ENCODE measurements at places on chromosomes 11 and 22.
A peak's percentile ranks its signal among the peaks of the same experiment; 100 is the strongest.

GRCh38 chr11:73400293-73400692 is 24.1 kb downstream of the RELT start:
- no peak for DNase-seq

- no peak for DNase-seq
These were observed 22.5 kb downstream of the P4HA3 start for GRCh38 chr11:74288911-74289310.

GRCh38 chr11:70095541-70096252 is 17.6 kb downstream of the ANO1 start:
- no peak for DNase-seq

DNA sequence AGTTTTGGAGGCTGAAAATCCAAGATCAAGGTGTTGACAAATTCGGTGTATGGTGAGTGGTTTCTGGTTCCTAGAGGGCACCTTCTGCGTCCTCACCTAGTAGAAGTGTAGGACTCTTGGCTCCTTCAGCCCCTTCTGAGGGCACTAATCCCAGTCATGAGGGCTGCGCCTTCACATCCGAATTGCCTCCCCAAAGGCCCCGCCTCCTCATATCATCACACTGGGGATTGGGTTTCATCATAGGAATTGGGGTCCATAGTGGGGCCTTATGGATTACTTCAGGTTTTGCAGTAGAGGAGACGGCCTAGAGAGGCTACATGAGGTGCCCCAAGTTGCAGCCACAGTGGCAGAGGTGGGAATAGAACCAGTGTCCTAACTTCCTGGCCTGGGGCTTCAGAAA is 87.1 kb downstream of the CEP164 start:
- DNase-seq: no peak

GRCh38 chr11:33860926-33861325 is 30.9 kb downstream of the LMO2 start:
- DNase-seq: no peak

DNA sequence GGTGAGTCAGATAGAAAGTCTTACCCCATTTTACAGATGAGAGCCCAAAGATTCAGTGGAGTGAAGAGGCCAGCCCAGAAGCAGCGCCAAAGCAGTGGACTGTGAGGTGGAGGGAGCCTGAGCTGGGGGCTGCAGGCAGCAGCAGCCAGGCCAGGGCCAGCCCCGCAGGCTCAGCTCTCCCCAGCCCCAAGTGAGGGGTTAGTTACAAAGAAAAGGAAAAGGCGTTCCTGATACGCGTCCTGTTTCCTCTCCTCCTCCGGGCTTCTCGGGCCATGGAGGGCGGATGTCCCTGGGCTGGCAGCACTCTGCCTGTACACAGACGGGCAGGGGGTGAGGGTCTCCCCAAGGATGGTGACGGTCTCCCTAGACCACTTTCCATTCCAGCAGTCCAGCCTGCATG is 44.9 kb downstream of the ARRB1 start:
- DNase-seq: no peak

- no peak for DNase-seq
These were observed 26.8 kb downstream of the CLMP start for GRCh38 chr11:123168241-123168640.

DNA sequence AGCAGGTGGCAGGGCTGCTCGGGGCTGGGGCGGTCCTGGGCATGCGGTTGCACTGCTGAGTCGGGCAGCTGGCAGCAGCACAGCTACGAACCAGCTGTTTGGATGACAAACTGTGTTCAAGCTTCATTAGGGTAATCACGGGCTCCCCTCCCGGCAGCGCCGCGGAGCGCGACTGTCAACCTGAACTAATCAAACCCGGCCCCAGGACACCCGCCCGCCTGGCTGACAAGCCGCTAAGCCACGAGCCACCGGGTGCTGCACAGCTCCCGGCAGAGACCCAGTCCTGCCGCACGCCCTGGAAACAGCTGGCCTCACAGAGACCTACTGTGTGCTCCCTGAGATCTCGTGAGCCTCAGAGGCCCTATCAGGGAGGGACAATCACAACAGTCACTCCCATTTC is 60.6 kb upstream of the TCF20 start:
- no peak for DNase-seq

GRCh38 chr11:119734788-119735187 is 5.8 kb upstream of the NECTIN1 start:
- no peak for DNase-seq

GRCh38 chr11:91513734-91514133 is 710.9 kb upstream of the FAT3 start:
- DNase-seq: no peak

- DNase-seq: no peak
These were observed 42.0 kb downstream of the ALG9 start for GRCh38 chr11:111829185-111829968.

GRCh38 chr11:126280595-126280994 is 2.3 kb upstream of the TIRAP start:
- no peak for DNase-seq

DNA sequence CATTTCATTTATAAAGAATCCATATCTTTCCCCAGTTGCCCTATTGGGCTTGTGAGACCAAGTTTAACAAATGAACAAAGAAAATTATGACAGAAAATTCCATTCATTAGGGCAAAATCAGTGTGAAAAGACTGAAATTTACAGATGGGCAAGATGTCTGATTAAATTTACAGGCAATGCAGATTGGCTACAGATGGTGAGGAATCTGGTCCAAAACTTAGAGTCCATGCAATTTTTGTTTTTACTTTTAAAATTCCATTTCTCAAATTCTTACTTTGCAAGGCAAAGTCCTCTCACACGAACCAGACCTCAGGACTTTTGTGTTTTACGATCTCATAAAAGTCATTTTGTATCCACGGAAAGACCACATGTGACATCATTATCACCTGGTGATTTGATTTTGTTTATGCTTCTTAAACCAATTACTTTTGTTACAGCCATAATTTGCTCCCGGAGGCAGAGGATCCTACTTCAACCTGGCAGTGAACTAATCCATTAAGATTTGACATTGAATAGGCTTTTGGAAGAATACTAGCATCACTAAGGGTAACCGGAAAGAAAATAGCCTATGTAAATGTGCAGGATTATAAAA is 843.7 kb upstream of the CHORDC1 start:
- no peak for DNase-seq

DNA sequence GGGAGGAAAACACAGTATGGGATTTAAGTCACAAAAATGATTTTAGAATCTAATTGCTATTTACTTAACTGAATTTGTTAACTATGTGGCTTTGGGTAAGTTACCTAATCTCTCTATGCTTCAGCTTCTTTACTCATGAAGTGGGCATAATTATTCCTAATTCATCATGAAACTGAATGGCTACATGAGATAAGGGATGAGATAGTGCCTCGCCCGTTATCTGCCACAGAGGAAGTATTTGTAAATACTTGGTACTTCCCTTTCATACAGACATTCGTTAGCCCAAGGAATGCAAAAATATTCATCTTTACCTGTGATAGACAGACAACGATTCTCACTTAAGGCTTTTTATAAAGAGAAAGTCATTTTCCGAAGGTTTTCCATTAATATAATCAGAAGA is 221.2 kb upstream of the BLID start:
- DNase-seq: no peak

- no peak for DNase-seq
These were observed 74.5 kb upstream of the CSNK2A3 start for GRCh38 chr11:11427542-11427941.

GRCh38 chr22:30038219-30038618 is 42.0 kb upstream of the HORMAD2 start:
- DNase-seq: no peak

DNA sequence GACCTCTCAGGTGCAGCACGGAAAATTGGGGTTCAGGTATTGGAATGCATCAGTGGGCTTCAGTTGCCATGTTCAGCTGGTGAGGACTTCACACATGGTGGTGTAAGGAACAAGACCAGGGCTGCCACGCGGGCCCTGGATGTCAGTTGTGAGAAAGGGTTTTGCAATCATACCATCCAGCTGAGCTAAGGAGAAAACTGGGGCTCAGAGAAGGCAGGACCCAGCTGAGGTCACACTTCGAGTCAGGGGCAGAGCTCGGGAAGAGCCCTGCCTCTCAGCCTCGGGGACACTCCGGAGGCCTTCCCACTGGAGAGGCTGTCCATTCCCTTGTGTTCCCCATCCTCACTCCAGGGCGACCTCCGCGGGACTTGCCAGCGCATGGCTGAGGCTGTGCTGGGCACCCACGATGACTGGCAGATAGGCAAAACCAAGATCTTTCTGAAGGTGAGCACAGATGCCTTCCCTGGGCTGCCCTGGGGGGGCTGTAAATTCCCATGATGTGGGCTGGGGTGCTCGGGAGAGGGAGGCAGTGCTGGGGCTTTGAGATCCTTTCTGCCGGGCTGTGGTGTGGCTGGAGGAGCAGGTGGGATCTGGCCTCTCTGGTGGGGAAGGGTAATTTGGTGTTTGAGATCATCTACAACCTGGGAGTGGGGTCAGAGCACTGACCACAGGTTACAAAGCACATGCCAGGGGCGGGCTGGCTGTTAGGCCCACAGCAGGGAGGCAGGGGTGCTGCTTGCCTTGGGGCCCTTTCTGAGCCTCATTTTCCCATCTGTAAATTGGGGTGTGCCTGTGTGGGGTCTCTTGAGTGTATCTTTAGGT is 47.2 kb downstream of the MYO7A start:
- DNase-seq: no peak

- DNase-seq: no peak
These were observed 527.5 kb downstream of the NTM start for GRCh38 chr11:131897956-131898355.

GRCh38 chr11:117908109-117908895 is 20.9 kb downstream of the TMPRSS13 start:
- no peak for DNase-seq

DNA sequence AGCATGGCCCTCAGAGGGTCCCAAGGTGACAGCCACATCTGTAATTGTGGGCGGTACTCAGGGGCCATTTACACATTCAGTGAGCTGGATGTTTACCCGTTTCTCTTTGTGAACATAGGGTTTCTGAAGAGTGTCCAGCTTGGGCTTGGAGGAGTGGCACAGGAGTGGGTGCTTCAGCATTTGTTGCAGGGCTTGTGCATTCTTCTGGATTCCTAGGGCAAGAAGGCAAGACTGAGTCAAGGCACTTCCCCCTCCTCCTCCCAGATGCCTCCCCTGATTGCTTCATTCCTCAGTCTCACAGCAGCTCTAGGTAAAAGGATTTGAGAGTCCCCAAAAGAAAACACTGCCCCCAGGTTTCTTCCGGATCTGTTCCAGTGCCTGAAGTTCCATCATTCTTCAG is 95.4 kb downstream of the RNF169 start:
- DNase-seq: no peak

GRCh38 chr11:2771758-2772466 is 72.1 kb upstream of the KCNQ1OT1 start:
- DNase-seq: no peak

- no peak for DNase-seq
These were observed 24.8 kb upstream of the APOA1 start for GRCh38 chr11:116862185-116862584.

DNA sequence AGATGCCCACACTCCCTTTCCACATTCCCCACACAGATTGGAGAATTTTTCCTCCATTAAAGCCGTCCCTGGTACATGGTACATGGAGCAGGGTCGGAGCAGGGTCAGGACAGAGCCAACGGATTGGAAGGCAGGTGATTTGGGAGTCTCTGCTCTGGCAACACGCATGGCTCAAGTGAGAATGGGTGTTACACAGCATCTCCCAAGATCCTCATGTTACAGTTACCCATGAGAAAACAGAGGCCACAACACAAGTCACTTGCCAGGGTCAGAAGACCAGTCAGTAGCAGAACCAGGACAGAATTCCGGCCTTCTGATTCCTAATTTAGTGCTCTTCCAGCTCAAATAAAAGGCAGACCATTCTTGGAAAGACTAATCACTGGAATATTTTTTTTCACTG is 7.7 kb upstream of the F2 start:
- DNase-seq: no peak

GRCh38 chr11:3367221-3367620 is 11.7 kb downstream of the ZNF195 start:
- DNase-seq: no peak

DNA sequence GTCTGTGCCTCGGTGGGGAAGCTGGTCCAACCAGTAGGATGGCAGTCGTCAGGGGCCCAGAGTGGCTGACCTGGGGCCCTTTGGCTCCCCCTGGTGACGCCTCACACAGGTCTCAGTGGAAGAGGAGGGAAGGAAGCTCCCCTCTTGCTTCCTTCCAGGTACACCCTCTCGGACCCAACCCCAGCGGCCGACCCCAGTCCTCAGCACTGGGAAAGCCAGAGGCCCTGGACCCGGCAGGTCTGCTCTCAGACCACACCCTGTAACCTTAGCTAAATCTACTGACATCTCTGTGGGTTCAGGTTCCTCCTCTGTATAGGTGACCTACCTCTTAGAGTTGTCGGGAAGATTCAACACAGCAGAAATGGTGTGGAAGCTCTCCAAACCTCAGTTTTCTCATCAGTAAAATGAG is 3.4 kb upstream of the SCUBE1 start:
- peak; percentile 4 for DNase-seq

GRCh38 chr11:17694494-17695110 is 24.8 kb upstream of the MYOD1 start:
- no peak for DNase-seq

DNA sequence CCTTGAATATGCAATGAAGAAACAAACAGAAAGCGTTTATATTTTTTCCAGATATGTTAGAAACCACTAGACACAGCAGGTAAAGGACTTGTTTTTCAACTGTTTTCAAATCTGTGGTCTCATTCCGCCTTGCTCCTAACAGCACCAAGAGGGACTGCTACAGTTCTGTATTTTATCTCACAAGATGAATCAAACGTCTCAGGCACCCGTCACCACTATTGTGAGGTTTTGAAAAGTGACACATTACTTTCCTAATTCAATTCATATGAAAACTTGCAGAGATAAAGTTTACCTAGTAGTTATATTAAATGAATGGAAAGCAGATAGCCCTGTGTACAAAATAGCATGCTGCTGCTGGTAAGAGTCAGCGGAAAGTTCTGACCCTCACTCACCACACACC is 386.3 kb downstream of the ETS1 start:
- DNase-seq: no peak

- DNase-seq: no peak
These were observed 277.5 kb downstream of the KIRREL3 start for GRCh38 chr11:126722956-126723664.

DNA sequence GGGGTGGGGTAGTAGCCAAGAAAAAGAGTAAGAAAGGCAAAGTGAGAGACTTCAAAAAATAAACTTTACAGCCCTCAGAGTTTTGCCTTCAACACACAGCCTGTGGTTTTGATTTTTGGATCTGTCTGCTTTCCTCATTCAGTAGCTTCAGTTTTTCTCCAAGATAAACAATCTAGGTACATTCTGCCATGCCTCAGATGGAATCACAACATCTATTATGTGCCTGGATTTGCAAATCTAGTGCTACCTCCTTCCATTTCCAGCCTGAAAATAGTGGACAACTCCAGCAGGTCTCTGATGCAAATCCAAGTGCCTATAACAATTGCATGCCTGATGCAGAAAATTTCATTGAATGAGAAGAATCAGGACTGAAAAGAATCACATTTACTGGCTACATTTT is 206.6 kb upstream of the GUCY1A2 start:
- no peak for DNase-seq

Data from NCI-H1436 treated with DMSO at 0.1 percent for 48 hours (cell line).